ENCODE measurements at places on chromosomes 1 and 21.

DNA sequence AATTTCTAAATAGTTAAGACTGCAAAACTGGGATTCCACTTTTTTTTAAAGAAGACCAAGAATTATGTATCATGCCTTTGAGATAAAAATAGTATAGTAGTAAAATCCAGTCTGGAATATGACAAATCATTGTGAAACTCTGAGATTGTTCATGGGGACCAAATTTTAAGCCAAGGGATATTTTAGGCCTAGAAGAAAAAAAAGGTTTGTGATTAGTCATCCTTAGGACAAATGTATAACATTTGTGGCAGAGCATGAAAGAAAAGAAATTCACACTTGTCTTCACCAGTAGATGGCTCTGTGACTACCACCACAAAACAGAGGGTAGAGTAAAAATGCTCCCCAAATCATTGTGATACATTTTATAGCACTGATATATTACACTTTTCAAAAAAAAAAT lies 226.1 kb downstream of the KCTD3 start:
- no peak for DNase-seq

GRCh38 chr1:11873395-11874257 lies 14.9 kb upstream of the NPPB start:
- DNase-seq = no peak

DNA sequence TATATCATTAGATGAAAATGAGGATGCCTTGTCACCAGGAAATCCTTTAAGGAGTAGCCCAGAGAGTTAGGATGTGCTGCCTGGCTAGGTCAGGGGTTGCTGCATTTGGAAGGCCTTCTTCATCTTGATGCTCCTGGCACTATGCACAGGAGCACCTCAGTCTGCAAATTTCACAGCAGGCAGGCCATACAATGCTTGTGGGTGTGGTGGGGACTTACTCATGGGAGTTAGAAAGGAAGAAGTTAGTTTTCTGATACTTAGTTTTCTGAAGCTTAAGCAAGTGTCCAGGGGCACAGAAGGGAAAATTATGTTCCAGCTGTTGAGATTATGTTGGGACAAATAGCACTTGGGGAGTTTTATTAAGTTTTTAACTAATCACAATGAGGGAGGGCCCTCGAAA lies 11.4 kb downstream of the HLX start:
- no peak for DNase-seq

GRCh38 chr1:223631473-223631872 lies 34.0 kb downstream of the CAPN8 start:
- DNase-seq = no peak

GRCh38 chr1:110387048-110387754 lies 3.6 kb downstream of the SLC16A4 start:
- DNase-seq = no peak

GRCh38 chr1:14543191-14543840 lies 55.2 kb upstream of the KAZN start:
- DNase-seq = no peak

GRCh38 chr1:51734896-51735745 lies 118.2 kb downstream of the OSBPL9 start:
- DNase-seq = no peak

DNA sequence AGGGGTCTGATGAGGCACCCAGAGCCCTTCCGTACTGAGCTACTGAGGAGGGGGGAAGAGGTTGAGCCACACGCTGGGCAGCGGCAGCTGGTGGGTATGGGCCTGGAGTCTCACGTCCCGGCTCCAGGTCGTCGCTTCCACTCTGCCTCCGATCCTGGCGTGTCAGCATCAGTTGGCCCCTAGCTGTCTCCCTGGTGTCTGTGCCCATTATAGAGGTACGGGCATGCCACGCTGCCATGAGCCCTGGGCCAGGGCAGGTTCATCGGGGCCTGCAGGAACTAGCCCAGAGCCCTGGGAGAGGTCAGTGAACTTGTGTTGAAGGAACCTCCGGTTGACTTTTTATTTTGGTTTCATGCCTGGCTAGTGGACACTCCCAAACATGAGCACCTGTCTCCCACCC lies 18.2 kb downstream of the COQ8A start:
- DNase-seq = no peak

DNA sequence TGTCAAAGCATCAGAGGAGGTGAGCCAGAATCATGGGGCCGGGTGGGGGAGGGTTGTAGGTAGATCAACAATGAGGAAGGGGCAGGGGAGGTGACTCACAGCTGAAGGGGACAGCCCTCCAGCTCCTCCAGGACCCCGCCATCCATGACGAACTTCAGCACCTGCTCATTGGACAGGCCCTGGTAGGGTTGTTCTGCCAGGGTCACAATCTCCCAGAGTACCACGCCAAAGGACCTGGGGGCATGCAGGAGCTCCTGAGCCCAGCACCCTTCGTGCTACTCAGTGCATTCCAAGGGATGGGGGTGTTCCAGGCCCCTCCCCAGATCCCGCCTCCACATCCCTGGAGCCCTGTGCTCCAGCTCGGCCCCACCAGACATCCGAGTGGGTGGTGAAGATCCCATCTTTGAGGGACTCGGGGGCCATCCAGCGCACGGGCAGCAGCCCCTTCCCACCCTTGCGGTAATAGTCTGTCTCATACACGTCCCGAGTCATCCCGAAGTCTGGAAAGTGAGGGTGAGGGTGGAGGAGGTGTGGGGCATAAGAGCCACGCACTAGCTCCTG lies 17.5 kb downstream of the INSRR start:
- DNase-seq = no peak

GRCh38 chr1:201408176-201408833 lies 9.2 kb upstream of the LAD1 start:
- no peak for DNase-seq

- no peak for DNase-seq
These were observed 9.3 kb downstream of the RAVER2 start for GRCh38 chr1:64754173-64754572.

DNA sequence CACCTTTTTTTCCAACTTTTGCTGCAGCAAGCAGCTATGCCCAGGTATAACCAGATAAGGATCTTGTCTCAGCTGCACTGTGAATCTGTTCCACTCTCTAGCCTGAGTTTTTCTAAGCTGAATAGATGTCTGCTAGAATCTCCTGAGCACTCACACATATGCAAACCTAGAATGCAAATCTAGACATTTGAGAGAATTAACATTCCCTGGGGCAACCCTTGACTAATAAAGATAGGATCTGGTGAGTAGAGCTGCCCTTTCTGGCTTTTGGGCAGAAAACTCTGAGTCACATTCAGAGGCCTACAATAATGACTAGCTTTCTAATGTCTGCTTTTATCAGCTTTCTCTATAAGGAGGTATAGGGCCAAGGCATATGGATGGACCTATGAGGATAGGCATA lies 61.4 kb upstream of the BARHL2 start:
- no peak for DNase-seq

DNA sequence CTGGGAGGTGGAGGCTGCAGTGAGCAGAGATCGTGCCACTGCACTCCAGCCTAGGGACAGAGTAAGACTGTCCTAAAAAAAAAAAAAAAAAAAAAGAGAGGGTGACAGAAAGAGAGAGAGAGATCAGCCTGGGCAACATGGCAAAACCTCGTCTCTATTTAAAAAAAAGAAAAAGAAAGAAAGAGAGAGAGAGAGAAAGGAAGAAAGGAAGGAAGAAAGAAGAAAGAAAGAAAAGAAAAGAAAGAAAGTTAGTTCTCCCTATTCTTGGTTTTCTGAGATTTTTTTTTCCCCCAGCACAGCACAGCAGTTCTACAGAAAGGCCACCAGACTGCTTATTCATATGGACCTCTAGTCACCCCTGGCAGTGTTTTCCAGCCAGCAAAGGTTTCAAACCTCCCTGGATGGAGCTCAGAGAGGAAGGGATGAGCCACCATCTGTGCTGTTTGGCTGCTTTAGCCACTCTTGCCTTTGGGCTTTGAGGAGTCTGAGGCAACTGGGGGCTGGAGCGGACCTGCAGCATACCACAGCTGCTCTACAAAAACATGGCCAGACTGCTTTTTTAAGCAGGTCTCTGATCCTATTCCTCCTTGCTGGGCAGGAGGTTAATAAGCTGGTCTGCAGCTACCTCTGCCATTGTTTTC lies 10.6 kb downstream of the S100A6 start:
- no peak for DNase-seq

DNA sequence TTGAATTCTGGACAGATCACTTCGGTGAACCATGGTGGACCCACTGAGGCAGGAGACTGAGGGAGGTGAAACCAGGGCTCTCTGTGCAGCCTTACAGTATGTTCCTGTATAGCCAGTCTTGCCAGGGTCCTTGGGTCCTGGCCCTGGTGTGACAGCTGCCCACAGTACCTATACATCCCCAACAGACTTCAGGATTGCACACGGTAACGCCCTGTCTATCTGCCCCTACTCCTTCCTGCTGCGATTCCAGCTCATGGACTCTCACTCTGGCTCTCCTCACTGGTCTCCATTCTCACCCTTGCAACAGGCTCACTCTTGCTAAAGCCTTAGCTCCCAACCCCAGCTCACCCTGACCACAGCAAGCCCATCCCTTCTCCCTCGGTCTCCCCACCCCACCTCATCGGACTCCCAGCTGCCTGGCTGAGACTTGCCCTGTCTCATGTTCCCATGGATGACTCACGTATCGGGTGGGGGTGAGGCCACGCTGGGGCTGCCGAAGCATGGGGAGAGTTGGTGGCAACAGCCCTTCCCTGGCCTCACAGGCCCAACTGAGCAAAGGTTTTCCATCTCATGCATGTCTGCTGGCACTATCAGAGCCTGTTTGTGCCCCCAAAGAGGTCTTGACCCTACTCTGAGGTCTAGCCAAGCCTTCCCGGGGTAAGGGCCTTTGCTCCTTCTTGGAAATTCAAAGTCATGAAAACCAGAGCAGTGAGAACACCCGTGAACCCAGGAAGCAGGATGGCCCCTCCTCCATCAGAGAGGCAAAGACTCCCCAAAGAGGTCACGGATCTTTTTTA lies 7.1 kb downstream of the PHLDA3 start:
- no peak for DNase-seq

DNA sequence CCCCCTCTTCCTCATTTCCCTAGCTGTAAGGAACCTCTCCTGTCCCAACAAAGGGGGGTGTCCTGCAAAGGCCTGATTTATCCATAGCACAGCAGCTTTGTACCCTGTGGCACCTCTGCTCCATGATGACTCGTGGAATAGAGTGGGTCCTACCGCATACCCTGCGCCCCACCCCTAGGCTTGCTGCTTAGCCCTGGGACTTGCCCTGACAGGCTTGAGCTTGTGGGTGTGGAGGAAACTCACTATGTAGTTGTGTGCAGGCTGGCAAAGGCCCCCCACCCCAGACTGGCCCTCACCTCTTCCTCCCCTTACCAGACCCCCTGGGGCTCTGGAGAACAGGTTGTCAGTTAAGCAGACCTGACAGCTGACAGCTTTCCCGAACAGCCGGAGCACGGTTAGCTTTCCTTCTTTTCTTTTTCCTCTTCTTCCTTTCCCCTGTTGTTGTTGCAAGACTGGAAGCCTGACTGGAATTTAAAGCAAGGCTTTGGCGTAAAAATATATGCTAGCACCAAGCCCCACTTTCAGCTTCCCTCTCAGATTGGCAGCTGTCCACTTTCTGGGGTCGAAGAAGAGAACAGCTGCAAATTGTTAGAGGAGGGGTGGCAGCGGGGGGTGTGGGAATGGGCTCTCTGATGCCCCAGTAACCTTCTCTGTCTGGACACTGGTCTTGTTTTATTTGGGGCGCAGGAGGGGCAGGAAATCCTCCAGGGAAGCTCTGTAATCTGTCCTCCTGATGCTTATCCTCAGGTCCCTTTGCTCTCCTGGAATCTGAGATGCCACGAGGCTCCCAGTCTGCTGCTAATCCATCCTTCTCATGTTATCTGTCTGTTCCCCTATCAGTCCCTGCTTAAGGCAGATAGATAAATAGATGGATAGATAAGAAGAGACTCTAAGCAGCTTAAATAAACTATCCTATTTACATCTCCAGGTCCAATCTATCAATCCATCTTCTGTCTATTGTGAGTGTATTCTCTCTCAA lies 134.6 kb downstream of the BRINP2 start:
- peak; percentile 14 for DNase-seq

GRCh38 chr1:94255476-94255875 lies 18.1 kb upstream of the ARHGAP29 start:
- DNase-seq = no peak

GRCh38 chr1:55506740-55507577 lies 291.8 kb upstream of the USP24 start:
- no peak for DNase-seq

GRCh38 chr1:40876891-40877290 lies 14.7 kb upstream of the CITED4 start:
- DNase-seq = no peak

DNA sequence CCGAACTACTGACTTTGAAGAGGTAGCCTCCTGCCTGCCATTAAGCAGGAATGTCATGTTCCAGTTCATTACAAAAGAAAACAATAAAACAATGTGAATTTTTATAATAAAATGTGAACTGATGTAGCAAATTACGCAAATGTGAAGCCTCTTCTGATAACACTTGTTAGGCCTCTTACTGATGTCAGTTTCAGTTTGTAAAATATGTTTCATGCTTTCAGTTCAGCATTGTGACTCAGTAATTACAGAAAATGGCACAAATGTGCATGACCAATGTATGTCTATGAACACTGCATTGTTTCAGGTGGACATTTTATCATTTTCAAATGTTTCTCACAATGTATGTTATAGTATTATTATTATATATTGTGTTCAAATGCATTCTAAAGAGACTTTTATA lies 159.8 kb upstream of the SGIP1 start:
- no peak for DNase-seq

DNA sequence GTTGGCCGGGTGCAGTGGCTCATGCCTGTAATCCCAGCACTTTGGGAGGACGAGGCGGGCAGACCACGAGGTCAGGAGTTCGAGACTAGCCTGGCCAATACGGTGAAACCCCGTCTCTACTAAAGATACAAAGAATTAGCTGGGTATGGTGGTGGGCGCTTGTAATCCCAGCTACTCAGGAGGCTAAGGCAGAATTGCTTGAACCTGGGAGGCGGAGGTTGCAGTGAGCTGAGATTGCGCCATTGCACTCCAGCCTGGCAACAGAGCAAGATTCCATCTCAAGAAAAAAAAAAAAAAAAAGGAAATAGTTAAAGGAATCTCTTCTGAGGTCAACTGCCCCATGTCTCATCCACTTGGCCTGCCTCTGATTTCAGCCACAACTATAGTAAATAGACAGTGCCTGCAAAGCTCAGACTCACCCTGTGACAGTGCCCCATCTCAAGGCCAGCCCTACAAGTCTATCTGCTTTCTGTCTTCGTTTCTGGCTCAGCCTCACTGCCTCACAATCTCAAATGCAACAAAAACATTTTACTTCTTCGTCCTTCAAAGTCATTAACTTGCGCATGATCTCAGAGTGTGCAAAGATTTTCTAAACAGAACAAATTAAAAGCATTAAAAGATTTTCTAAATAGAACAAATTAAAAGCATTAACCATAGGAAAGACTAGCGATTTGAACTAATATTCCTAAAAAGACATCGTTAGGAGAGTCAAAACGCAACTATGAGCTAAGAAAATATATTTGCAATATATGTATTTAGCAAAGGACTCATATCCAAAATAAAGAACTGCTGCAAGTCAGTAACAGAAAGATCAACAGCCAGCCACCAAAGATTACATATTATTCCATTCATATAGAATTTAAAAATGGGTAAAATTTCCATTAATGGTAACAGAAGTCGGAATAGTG lies 65.0 kb upstream of the PRDX6 start:
- no peak for DNase-seq

GRCh38 chr21:35113064-35113463 lies 64.0 kb upstream of the RUNX1 start:
- DNase-seq = no peak
